ENCODE measurements at places on chromosomes 7 and 10.

DNA sequence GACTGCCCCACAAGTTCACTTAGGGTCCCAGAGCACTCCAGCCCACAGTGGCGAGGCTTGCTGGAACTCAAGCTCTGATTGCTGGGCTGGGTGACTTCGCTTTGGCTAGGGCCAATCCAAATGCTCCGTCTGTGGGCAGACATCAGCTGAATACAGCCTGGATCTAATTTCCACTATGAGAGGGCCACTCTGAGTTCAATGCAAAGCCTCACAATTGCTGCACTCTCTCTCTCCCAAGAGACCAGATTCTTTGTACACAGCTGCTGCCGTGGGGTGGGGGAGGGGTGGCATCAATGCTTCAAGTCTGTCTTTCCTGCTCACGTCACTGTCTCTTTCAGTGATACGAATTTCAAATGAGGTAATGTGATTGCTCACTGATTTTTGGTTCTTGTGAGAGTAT is 47.3 kb upstream of the BPGM start:
- DNase-seq: no peak
- H3K4me1 ChIP-seq: peaks cover 13% of the 10 kb centered on the region
- H3K4me3 ChIP-seq: no peak overlapping the region

- H3K36me3 ChIP-seq: no peaks in the 10 kb centered on the region
- no peaks in the 10 kb centered on the region for H3K27me3 ChIP-seq
- peaks cover under 1% of the 10 kb centered on the region for H3K4me1 ChIP-seq
- DNase-seq: peak; percentile 79
- no peak overlapping the region for H3K4me3 ChIP-seq
- no peak overlapping the region for H3K27ac ChIP-seq
Measured at GRCh38 chr10:92839191-92840085, 8.9 kb upstream of the EXOC6 start.

GRCh38 chr10:91220954-91221675 is 652 bp downstream of the PCGF5 start:
- no peaks in the 10 kb centered on the region for H3K36me3 ChIP-seq
- peak overlapping the region; percentile 86 for H3K4me3 ChIP-seq
- peak; percentile 56 for DNase-seq
- H3K4me1 ChIP-seq: peaks cover 34% of the 10 kb centered on the region
- H3K27me3 ChIP-seq: no peaks in the 10 kb centered on the region

DNA sequence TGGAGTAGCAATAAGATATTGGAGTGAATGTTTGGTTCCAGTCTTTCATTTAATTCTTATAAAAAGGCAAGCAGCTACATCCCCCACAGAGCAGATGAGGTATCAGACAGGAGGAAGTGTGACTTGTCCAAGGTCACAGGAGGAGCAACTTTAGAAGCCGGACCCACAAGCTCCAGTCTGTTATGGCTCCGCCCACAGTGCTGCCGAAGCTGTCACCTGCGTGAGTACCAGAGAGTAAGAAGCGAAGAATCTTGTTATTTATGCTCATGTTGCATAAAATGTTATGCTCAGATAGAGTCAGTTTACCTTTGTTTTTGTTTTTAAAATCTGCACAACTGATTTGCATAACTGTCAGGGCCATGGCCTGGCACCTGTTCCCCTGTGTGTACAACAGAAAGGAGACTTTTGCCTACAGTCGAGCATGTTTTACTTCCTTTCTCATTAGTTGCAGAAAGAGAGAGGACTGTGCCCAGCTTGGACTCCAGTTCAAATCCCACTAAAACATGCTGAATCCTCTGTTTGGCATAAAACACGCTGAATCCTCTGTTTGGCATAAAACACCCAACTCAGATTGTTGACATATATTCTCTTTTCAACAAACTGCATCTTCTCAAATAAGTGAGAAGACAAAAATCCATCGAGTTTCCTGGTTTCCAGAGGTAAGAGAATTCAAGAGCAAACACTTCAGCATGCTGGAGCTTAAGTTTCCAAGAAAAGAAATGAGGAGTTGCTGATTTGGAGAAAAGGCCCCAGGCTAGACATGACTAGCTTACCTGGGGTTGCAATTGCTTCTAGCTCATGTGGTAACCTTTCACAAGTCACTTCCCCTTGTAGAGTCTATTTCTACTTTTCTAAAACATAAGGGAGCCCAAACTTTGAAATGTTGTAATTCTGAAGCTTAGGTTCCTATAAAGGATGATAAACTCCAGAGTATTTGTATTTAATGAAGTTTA is 409.8 kb upstream of the ZMIZ1 start:
- no peak overlapping the region for H3K4me3 ChIP-seq
- DNase-seq: no peak
- peaks cover 3% of the 10 kb centered on the region for H3K27me3 ChIP-seq
- no peak overlapping the region for H3K27ac ChIP-seq
- H3K36me3 ChIP-seq: no peaks in the 10 kb centered on the region
- H3K4me1 ChIP-seq: no peaks in the 10 kb centered on the region

DNA sequence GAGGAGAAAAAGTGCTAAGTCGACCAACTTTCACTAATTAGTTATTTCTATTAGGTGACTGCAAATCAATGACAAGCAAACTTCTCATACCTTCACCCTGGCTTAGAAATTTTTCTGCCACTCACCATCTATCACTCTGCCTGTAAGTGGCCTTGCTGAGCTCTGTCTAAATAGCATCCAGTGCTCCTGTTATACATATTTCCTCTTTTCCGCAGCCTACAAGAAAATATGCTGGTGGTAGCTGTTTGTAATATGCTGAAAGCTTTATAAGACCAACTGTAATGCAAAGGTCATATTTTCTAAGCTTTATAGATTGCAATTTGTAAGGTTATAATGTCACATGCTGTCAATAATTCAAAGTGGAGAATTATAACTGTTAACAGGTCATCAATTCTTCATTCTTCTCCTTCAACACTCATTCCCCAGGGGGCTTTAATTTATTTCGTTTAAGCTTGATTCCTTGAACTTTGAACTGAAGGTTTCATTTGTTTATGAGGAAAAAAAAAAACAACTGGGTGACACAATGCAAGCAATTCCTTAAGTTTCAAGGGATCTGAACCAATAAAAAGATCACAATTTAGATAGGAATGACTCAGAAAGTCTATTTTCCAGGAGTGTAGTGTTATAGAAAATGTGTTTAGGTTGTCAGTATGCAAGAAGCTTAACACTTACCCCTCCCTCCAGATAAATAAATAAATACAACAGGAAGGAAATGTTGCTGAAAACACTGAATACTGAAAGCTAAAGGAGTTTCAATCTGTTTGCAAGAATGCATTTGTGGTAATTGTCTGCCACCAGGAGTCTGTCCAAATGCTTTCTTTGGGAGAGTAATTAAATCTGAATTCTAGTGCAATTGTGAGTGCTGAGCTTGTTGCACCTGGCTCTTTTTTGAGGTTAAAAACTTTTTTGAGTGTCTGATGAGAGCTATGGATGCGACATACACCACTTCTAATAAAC is 183.7 kb downstream of the SORCS1 start:
- H3K27me3 ChIP-seq: no peaks in the 10 kb centered on the region
- H3K4me1 ChIP-seq: no peaks in the 10 kb centered on the region
- no peak overlapping the region for H3K27ac ChIP-seq
- DNase-seq: no peak

DNA sequence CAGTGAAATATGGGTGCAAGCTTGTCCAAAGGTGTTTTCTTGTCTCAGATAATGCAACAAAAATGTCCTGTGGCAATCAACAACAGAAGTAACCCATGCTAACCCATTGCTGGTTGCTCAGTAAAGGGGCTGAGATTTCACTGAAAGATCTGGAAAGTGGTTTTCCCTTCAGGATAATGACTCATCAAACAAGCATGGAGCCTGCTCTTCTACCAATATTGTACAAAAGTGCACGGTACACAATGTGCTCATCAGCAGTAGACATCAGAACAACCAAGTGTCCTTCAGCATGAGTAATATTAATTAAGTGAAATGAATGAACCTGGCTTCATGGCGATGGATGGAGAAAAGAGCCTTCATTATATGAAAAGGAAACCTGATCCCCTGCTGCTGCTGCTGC is 287.1 kb upstream of the NEBL start:
- H3K4me1 ChIP-seq: no peaks in the 10 kb centered on the region
- no peak overlapping the region for H3K4me3 ChIP-seq
- no peaks in the 10 kb centered on the region for H3K36me3 ChIP-seq
- H3K27ac ChIP-seq: no peak overlapping the region
- no peak for DNase-seq

GRCh38 chr7:137834552-137834951 is 12.2 kb downstream of the DGKI start:
- H3K27ac ChIP-seq: no peak overlapping the region
- H3K4me1 ChIP-seq: no peaks in the 10 kb centered on the region
- H3K27me3 ChIP-seq: no peaks in the 10 kb centered on the region
- H3K36me3 ChIP-seq: no peaks in the 10 kb centered on the region

GRCh38 chr7:151579644-151580043 is 59.9 kb upstream of the RHEB start:
- no peaks in the 10 kb centered on the region for H3K27me3 ChIP-seq
- H3K27ac ChIP-seq: no peak overlapping the region
- DNase-seq: no peak

DNA sequence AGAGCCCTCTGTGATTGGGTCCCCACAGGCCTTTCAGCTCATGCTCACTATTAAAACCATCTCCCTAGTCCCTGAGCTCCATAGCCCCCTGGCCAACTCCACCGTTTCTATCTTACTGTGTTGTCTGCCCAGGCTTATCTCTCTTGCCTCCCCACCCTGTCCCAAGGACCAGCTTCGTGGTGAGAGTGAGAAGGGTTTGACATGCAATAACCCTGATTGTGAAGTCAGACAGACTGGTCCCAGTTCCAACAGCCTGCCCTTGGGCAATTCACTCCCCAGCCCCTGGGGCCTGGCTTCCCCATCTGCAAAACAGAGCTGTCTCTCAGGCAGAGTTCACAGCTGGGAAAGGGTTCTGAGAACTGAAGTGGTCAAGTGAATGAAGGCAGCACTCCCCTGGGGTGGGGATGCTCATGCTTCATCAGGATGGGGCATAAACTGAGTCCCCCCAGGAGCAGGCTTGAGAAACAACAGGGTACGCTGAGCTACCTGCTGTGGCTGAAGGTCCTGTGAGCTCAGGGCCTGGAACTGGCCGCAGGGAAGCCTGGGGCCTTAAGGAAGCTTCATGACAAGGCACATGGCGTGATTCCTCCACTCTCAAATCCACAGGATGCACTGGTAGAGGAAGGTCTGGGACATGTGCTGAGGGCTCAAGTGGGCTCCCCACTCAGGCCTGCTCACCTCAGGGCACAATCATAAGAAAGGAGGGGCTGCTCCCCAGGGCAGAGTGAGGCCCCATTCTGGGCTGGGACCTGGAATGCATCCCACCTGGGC is 1.8 kb upstream of the PPIF start:
- H3K36me3 ChIP-seq: peaks cover 17% of the 10 kb centered on the region
- no peak overlapping the region for H3K27ac ChIP-seq
- peaks cover 30% of the 10 kb centered on the region for H3K4me1 ChIP-seq
- no peak for DNase-seq
- no peaks in the 10 kb centered on the region for H3K27me3 ChIP-seq

DNA sequence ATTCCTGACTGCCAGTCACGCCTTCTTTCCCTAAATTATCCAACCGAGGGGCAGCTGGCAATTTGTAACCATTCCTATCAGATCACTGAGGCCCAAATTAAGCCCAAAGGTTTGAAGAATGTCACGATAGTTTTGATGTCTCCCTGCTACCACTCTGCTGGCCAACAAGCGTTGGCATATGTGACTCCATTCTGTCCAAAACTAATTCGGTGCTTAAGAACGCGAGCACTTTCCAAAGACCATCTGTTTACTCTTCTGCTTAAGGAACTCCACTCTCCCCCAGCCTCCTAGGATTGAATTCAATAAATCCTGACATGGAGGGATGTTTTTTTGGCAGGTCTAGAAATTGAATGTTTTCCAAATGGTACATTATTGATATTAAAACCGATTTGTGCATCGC is 131.5 kb upstream of the CTBP2 start:
- DNase-seq: no peak
- no peaks in the 10 kb centered on the region for H3K27me3 ChIP-seq
- H3K4me1 ChIP-seq: no peaks in the 10 kb centered on the region
- no peaks in the 10 kb centered on the region for H3K36me3 ChIP-seq

DNA sequence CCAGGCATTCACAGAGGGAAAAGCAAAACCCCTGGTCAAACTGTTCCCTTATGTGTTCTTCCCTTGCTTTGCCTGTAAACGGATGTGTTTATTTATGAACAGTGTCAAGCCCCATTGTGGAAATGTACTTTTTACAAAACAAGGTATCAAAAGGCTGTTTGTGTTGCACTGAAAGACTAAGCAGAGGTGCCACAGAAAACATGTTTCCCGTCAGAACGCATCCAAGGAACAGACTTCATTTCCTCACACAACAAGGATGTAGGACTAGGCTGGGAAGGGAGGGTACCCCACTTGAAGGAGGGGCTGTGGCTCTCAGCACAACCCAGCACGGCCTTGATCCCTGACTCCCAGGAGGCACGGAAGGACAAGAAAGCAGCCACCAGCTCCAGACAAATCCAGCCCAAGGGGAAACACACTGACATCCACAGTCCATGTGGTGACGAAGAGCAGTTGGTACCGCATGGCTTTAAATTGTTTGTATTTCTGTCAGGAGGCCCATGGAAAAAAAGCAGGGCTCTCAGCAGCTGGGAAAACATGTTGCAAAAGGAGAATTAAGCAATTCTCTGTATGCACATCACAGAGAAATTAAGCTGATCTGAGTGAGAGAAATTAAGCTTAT is 85.6 kb downstream of the RNF216 start:
- H3K27ac ChIP-seq: peak overlapping the region; percentile 84
- peaks cover 11% of the 10 kb centered on the region for H3K36me3 ChIP-seq
